ENCODE measurements at places on chromosomes 5 and 9. TPM values are rescaled to one million over a fixed set of nuclear protein-coding genes. Genes with fewer than 3 reads are reported as not detected.

DNA sequence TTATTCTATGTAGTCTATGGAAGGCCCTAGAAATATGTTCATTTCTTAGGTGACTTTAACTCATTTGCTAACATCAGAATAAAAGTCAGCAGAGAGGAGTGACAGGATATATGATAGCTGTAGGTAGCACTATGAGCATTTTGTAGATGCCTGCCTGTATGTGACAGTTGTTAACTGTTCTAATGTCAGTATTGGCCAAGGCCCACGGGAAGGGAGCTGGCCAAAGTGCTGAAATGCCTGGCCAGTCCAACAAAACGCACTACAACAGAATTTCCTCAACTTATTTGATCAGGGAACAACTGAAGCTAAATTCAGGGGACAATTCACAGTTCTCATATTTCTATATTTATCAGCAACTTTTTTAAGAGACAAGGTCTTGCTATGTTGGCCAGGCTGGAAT, 20.8 kb downstream of the SV2C start:
- DNase-seq, result peak; percentile 41

GRCh38 chr5:36950586-36951457, 74.3 kb downstream of the NIPBL start:
- DNase-seq, result no peak

DNA sequence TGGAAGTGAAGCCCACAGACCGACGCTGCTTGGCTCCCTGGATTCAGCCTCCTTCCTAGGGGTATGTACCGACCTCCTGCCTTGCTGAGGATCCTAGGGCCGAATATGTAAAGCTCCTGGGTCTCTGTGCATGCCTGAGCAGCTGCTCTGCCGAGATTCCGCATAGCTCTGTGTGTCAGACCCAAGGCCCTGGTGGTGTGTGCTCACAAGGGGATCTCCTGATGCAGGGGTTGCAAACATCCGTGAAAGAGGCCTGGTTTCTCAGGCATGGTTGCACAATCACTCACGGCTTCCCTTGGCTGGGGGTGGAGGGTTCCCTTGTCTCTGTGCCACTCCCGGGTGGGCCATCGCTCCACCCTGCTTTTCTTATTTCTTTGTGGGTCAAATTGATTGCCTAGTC, 19.9 kb upstream of the SVEP1 start:
- no peak for DNase-seq

- DNase-seq, result peak; percentile 9
These were observed 2.8 kb upstream of the PLK2 start for GRCh38 chr5:58462623-58463230.

DNA sequence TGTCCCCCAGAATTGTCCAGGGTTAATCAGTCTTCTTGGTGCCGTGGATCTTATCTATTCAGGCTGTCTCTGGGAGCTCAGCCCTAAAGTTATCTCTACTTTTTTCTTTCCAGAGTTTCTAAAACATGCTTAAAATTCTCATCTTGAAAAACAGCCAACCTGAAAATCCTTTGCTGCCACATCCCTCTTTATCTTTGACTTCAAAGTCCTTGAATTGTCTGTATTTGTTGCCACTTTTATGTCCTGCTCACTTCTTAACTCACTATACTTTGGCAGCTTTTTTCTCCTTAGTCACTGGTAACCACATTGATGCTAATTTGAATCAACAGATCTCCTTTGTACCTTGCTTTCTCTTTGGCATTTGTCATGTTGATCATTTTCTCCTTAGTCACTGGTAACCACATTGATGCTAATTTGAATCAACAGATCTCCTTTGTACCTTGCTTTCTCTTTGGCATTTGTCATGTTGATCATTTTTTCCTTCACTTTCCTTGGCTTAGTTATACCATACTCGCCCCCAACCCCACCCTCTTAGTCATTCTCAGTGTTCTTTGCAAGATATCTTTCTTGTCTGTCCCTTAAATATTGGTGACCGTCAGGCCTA, 8.5 kb downstream of the DMXL1 start:
- no peak for DNase-seq

DNA sequence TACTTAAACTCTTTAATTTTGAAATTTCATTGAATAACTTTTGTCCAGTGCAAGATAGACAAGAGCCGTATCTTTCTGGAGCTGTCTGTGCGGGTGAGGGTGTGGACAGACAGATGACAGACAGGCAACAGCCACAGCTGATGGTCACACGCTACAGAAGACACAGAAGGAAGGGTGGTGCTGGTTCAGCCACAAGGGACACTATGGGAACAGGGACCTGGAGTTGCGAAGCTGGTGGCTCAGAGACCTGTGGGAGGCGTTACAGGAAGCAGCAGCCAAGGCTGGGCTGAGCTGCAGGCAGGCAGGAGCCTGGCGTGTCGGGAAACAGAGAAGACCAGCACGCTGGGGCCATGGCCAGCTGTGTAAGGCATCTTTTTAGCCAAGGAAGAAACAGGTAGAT, 104.4 kb downstream of the WNK2 start:
- no peak for DNase-seq

DNA sequence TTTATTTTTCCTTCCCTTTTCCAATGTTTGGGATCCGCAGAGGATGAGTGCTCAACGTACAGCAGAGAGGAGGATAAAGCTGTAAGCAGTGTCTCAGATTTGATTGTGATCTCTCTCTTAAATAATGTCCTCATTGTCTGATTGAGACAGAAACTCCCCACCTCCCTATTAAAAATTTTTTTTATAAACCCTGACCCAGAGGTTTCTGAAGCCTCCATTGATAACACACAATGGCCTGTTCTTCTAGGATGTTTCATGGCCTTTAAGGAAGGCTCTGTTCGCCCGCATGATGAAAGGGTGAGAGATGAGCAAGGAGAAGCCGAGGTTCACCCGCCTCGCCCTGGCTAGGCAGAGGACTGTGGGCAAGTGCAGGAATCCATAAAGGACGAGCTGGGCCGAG, 138.2 kb upstream of the GAS1 start:
- DNase-seq, result no peak

DNA sequence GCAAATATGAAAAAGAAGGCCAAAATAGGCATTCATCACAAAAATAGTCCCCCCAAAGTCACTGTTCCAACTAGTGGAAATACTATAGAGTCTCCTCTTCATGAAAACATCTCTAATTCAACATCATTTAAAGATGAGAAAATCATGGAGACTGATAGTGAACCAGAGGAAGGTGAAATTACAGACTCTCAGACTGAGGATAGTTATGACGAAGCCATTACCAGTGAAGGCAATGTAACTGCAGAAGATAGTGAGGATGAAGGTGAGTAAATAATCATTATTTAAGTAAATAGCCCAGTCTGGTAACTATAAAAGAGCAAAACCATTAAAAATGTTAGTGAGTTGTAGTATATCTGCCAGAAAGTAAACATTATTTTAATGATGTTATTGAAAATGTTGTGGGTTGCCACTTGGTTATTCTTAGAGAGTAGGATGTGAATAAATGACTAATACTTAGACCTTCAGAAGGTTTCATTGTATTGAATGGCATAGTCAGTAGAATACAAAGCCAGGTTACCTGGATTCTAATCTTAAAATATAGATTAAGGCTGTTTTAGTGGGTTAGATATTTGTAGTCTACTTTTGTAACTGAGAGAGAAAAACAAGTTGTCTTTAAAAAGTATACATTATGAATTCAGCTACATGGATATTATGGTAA, 16.3 kb downstream of the AGGF1 start:
- DNase-seq, result no peak

Gene TAF1L
- 0.02 TPM for total RNA-seq

Gene SH3PXD2B
- total RNA-seq, result 0.66 TPM

Gene NR6A1
- total RNA-seq, result 55.4 TPM

Data from K562 (cell line).